ENCODE measurements at places on chromosomes 4 and X. TPM values are rescaled to one million over a fixed set of nuclear protein-coding genes. Genes with fewer than 3 reads are reported as not detected.

The NSG1 gene
- 75.1 TPM for total RNA-seq

DNA sequence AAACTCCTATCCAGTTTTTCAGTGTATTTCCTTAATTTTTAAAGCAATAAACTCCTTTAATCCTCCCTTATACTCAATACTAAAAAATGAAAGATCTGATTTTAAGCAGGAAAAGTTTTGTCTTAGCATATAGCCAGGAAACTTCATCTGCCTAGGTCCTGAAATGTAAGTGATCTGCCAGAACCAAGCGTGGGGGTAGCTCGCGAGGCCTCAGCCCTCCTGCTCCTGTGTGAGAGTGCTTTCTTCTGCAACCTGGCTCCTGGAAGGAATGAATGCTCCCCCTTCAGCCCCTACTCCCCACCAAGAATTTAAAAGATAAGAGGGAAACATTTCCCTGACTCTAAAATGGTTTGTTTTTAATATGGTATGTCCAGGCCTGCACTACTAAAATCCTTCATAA lies 160.1 kb downstream of the CBR4 start:
- no peak for DNase-seq

- no peak for DNase-seq
Observed at GRCh38 chr4:52192721-52193135, 141.6 kb downstream of the SPATA18 start.

- no peak for DNase-seq
Observed at GRCh38 chr4:176376032-176376614, 56.4 kb downstream of the SPCS3 start.
